Cortex of kidney (tissue), 1 donor: ENCODE measurements at places on chromosomes 12 and 14.

GRCh38 chr14:33363682-33364081, 425.0 kb downstream of the NPAS3 start:
- no peak for DNase-seq

DNA sequence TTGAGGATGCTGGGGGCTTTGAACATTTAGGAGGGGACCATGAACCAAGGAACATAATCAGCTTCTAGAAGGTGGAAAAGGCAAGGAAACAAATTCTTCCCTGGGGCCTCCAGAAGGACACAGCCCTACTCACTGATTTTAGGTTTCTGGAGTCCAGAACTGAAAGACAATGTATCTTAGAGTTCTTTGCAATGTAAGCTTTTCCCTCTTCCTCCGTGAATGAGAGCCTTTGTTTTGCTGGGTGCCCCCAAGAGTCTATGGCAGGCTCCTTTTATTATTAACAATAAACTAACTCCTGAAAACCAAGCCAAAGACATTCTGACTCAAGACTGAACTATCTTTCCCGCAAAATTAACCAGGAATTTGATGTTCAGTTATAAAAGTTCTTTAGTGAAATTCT, 204.1 kb downstream of the STXBP6 start:
- no peak for DNase-seq

GRCh38 chr12:65994318-65994717, 136.2 kb downstream of the LLPH start:
- no peak for DNase-seq

GRCh38 chr12:30169839-30170591, 386.3 kb upstream of the TMTC1 start:
- DNase-seq, result no peak
